GM06990 (cell line): ENCODE measurements at places on chromosomes 16 and 17.

GRCh38 chr17:52140601-52141000 lies 17.9 kb downstream of the CA10 start:
- DNase-seq: no peak

GRCh38 chr17:27804113-27804512 lies 3.8 kb upstream of the NOS2 start:
- no peak for DNase-seq

GRCh38 chr17:3535253-3535995 lies 22.2 kb downstream of the TRPV3 start:
- peak; percentile 84 for DNase-seq

GRCh38 chr17:57445772-57446472 lies 189.6 kb downstream of the MSI2 start:
- DNase-seq: no peak

DNA sequence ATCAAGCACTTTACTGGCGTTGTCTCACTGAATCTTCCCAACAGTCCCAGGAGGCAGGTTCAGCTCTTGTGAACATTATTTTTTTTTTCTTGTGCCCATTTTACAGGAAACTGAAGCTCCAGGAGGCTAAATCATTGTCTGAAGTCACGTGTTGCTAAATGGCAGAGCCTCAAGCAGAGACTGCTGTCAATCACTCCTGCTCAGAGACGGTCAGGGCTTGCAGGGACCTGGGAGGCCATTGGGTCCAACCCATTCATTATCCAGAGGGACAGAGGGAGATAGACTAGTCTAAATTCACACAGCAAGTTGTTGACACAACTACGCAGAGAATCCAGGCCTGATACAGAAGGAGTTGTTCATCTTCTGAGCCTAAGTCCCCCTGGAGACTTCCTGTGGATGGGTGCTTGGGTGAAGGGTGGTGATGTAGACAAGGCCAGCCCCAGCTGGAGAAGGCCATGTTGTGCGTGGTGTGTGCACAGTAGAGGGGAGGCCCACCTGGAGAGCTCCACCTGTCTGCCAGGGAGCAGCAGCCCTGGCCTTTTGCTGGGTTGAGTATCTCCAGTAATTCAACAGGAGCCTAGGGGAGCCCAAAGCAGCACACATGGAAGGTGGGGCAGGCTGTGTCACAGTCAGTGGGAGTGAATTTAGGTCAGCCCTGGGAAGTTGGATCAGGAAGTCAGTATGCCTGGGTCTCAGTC lies 24.3 kb upstream of the C1QL1 start:
- no peak for DNase-seq

DNA sequence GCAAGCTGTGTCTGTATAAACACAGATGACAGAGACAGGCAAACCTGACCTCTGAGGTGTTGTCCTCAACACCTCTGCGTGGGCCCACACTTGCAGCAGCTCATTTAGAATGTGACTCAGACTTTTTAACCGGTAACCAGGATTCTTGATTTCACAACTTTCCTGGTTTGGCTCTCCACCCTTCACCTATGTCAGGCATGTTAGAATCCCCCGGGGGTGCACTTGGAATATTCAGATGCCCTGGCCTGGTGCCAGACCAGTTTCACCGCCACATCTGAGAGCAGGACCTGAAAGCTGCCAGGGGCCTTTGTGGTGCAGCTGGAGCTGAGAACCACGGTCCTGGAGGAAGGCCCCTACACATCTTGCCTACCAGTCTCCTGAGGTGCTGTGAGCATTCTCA lies 4.8 kb downstream of the DHODH start:
- no peak for DNase-seq

DNA sequence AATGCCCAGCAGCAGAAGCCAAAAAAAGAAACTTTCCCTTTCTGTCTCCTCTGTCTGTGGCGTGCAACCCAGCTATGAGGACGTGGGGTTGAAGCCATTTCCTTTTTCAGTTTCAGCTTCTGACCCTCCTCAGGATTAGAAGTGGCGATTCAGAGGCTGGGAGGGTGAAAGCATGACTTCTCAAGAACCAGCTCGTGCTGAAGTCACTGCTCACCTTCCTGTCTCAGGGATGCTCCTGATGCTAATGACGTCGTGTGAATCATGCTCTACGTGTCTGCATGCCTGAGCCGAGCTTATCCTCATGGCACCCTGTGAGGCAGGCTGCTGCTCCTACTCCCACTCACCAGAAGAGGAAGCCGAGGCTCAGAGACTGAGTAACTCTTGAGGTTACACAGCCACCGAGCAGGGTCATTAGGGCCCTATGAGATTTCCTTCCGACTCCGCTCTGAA lies 5.7 kb upstream of the LPO start:
- peak; percentile 68 for DNase-seq

GRCh38 chr16:714558-715476 lies at the start of gene METRN:
Gene METRN (plus strand): TSS chr16:715118. CDS start chr16:715290, 172 bp downstream.
- DNase-seq: peak; percentile 86

DNA sequence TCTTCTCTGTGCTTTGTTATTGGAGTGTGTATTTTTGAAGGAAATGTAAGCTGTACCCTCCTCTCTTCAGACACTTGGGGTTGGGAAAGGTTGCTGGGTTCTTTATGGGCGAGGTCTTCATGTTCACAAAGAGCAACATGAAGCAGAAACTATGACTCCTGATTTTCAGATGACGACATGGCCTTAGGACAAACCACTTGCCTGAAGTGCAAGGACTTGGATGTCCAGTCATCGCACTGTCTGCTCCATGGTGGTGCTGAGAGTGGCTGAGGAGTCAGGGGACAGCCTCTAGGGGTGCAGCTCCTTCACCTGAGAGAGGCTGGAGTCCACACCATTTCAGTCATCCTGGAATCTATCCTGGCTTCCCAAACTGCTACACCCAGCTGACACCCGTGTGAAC lies 183.9 kb upstream of the CDH5 start:
- DNase-seq: no peak

- no peak for DNase-seq
Measured at GRCh38 chr16:85637808-85638647, 24.9 kb downstream of the GSE1 start.

- DNase-seq: no peak
Measured at GRCh38 chr16:73093146-73094144, 45.5 kb upstream of the ZFHX3 start.

DNA sequence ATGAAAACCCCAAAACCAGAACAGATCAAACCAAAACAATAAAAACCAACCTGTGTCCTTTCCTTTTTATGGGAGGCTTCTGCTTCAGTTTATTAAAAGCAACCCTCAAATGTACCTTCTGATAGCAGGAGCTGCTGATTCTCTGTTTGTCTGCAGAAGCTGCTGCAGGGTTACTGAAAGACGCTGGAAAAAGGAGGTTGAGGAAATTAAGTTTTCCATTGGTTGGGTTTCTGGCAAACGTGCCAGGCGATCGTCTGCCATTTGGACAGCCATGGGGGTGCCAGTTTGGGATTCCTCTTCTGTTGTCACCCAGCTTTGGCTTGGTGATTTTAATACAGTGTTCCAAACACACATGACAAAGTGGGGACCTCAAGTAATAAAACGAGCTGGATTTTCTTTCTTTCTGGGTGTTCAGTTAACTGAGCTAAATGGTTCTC lies 185.4 kb upstream of the ZFHX3 start:
- no peak for DNase-seq

GRCh38 chr16:263182-263774 lies 12.5 kb downstream of the RGS11 start:
- DNase-seq: no peak

DNA sequence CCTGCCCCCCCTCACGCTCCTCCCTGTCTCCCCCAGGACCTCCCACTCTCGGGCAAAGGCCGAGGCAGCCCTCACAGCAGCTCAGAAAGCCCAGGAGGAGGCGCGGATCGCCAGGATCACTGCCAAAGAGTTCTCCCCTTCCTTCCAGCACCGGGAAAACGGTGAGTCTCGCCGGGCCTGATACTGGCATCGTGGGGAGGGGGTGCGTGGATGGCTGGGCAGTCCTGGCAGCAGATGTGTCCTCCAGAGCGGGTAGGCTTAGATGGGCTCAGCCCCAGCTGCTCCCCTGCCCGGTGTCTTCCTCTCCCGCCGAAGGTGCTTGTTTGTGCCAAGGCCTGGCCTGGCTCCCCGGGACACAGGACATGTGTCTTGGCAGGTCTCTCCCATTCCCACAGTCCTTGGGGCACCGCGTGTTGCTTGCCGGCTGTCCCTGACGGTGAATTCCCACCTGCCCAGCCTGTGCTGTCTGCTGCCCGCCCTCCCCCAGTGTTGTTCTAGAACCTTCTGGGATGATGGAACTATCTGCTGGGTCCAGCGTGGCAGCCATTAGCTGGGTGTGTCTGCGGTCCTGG lies 81.6 kb downstream of the KLHDC4 start:
- no peak for DNase-seq

DNA sequence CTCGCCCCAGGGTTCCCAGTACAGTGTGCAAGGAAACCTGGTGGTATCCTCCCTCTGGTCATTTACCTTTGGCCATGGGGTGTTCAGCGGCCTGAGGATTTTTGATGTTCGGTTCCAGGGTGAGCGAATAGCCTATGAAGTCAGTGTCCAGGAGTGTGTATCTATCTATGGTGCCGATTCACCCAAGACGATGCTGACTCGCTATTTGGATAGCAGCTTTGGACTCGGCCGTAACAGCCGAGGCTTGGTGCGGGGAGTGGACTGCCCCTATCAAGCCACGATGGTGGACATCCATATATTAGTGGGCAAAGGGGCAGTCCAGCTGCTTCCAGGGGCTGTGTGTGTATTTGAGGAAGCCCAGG lies 1.2 kb downstream of the AOC2 start:
- DNase-seq: no peak

DNA sequence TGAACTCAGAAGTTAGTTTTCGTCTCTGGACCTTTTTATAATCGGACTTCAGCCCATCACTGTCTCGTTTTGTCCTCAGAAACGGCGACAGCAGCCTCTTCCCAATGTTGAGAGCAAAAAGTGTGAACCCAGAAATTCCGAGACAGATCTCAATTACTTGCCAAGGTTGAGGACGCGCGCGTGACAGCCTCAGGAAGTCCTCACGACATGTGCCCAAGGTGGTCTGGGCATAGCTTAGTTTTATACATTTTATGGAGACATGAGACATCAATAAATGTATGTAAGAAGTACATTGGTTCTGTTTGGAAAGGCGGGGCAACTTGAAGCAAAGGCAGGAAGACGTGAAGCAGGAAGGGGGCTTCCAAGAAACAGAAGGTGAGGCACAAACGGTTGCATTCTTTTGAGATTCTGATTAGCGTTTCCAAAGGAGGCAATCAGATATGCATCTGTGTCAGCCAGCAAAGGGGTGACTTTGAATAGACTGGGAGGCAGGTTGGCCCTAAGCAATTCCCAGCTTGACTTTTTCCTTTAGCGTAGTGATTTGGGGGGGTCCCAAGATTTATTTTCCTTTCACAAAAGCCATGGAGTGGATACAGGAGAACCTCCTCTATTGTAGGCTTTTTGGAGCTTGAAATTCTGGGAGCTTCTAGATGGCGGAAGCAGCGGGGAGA lies 583 bp upstream of the ZNF747 start:
- no peak for DNase-seq

GRCh38 chr16:57571098-57571497 lies 28.7 kb downstream of the ADGRG5 start:
- DNase-seq: no peak

- no peak for DNase-seq
Measured at GRCh38 chr16:75965504-75966374, 239.4 kb upstream of the CPHXL start.

- no peak for DNase-seq
Measured at GRCh38 chr16:47241061-47241460, 97.3 kb upstream of the NETO2 start.

DNA sequence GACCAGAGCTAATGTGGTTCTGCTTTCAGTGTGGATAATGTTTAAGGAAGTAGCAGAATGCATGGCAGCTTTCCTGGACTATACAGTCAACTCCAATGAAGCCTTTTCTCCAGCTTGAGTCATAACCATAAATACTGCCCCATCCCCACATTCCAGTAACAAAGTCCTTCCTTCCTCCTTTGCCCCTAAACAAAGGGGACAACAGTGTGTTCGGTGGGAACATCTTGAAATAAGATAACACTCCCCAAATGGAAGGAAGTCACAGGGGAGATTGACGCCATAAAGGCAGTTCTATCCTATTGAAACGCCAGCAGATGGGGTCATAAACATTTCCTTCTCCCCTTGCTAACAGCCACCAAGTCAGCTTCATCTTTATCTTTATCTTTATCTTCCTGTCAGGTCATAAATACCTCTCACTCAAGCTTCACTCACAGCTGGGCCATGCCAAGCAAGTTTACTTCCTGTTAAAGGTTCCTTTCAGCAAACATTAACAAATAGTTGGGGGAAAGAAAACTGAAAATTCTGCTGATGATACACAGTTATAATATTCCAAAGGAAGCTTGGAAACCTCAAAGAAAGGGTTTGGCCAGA lies 136.7 kb downstream of the SNX11 start:
- no peak for DNase-seq

GRCh38 chr17:34146440-34147043 lies 108.5 kb upstream of the CCL2 start:
- DNase-seq: no peak

DNA sequence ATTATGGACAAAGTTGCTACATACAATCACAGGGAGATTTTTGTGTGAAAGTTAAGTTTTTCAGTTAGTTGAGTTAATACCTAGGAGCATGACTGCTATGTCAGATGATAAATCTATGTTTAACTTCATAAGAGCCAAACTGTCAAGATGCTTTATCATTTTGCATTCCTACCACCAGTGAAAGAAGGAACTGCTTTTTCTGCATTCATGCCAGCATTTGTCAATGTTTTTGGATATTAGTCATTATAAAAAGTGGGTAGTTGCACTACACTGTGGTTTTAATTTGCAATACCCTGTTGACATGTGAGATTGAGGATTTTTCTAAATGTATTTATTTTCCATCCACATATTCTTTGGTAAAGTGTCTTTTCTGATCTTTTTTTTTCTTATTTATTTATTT lies 434.0 kb upstream of the MON1B start:
- DNase-seq: no peak

- peak; percentile 72 for DNase-seq
Measured at GRCh38 chr17:980406-981291, 1.1 kb upstream of the NXN start.

DNA sequence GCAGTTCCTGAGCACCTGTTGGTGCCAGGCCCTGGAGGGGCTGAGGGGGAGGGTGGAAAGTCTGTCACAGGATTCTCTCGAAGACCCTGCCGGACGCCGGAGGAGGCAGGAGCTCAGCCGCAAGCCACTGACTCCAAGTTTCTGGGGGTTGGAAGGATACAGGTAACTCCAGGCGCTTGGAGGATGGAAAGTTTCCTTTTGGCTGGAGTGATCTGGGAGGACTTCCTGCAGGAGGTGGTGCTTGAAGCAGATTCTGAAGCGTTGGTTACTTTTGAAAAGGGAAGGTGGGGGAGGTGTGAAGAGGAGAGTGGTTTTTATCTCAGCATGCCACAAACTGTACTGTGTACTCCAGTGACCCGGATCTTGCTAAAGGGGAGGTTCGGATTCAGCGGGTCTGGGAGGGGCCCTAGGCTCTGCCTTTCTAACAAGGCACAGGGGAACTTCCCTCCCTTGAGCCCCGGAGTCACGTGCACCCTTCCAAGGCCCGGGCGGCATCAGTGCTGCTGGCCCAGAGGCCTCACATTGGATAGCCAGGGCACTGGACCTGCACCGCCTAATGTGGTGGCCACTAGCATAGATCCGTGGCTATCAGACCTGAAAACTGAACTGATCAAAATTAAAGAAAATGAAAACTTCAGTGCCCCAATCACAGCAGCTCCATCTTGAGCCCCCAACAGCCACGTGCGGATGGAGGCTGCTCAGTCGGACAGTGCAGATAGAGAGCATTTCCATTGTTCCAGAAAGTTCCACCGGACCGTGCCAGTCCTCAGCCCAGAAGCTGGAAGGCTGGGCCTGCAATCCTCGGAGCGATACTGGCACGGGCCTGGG lies 42.2 kb upstream of the GSE1 start:
- DNase-seq: peak; percentile 75
